ENCODE measurements at places on chromosomes 12 and 14.

DNA sequence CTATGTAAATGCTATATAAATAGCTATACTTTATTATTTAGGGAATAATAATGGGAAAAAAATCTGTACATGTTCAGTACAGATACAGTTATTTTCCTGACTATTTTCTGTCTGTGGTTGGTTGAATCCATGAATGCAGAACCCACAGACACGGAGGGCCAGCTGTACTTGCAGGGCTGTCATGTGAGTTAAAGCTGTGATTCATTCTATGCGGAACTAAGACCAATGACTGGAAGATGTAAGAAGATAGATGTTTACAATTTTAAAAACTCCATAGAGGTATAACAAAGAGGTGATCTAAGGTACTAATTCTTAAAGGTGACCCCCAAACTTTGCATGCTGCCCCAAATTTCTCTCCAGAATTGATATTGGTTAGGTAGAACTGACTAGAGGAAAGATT lies 14.6 kb downstream of the PCNX4 start:
- no peak for DNase-seq

- DNase-seq: no peak
These were observed 168.8 kb downstream of the KIF26A start for GRCh38 chr14:104307246-104307626.

- no peak for DNase-seq
These were observed 69.8 kb downstream of the GAS2L3 start for GRCh38 chr12:100643246-100643645.

- DNase-seq: no peak
These were observed 4.1 kb downstream of the TTC7B start for GRCh38 chr14:90812109-90812508.

- no peak for DNase-seq
These were observed 38.3 kb upstream of the FAR2 start for GRCh38 chr12:29110506-29111442.

- DNase-seq: no peak
These were observed 56.4 kb upstream of the RNU6-8 start for GRCh38 chr14:32259368-32260013.

DNA sequence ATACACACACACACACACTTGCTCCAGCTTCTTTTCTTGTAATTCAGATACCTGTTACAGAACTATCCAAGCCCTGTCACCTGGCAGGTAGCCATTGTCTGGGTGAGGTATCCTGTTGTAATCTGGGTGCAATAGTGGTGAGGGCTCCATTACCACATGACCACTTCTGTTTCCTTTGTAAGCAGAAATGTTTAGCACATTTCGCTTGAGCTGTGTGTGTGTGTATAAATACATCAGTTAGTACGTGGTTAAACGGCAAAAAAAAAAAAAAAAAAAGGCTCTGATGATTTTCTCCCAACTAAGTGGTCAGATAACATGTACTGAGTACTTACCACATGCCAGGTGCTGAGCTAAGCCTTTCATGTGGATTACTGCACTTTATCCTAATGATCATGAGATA lies 129.3 kb upstream of the SSTR1 start:
- peak; percentile 78 for DNase-seq

GRCh38 chr14:60217713-60218112 lies 31.3 kb upstream of the PPM1A start:
- no peak for DNase-seq

DNA sequence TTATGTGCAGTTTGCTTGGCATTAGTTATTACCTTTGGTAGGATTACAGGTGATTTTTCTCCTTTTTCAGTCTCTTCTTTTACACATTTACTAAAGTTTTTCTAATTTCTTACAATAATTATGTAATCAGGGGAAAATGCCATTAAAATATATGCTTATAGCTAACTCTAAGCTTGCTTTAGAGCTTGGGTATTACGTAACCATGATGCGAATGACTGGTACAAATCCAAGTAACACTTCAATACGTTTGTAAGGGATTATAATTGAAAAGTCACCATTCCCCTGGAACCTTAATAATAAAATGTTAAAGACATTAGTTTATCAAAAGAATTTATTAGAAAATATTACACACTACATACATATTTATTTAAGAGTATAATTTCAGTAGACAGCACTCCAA lies 71.6 kb downstream of the SCAF11 start:
- DNase-seq: no peak

- no peak for DNase-seq
These were observed 53.9 kb downstream of the SMUG1 start for GRCh38 chr12:54134850-54135249.

DNA sequence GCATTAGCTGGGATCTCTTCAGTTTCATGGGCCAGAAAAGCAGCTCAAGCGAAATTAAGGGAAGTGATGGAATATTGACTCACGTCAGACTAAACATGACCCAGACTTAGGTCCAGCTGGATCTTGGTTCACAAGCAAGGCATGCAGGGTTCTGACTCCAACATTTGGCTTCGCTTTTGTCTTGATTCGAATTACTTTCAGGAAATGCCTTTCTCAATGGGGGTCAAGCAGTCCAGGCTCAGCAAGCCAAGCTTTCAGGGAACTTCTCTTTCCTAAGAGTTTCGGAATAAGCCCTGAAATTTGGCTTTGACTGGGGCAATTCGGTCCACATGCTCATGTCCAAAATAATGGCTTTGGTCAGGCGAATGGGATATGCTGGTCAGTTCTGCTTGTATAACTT lies 678.7 kb upstream of the TMEM132C start:
- DNase-seq: no peak

GRCh38 chr12:113057565-113058485 lies 1.3 kb downstream of the DTX1 start:
- DNase-seq: no peak

All from CD4-positive, alpha-beta T cell treated with Interleukin-17A for 4 hours (primary cell).